MG63 (cell line): ENCODE measurements at places on chromosomes 1 and 21.

DNA sequence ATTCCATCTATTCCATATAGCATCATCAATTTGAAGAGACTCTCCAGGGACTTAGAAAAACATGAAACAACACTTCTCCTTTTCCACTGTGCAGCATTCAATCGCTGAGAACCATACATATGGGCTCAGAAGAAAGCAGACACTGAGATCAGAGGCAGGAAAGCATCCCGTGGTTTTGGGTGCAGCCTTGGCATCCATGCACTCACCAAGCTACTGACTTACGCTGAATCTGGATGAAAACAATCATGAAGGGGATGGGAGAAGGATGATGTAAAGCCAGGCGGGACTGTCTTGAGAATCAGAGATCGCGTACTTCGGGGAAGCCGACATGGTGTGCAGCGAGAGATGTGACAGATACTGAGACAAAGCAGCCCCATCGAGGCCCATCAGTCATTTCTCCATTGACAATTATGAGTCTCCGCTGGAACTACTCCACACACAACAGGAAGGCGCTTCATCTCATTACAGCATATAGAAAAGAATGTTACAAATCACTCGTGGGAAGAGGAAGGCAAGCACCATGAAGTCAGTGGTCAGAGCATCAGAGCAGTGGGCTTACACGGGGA, 2.3 kb upstream of the TIAM1 start:
- DNase-seq: no peak

DNA sequence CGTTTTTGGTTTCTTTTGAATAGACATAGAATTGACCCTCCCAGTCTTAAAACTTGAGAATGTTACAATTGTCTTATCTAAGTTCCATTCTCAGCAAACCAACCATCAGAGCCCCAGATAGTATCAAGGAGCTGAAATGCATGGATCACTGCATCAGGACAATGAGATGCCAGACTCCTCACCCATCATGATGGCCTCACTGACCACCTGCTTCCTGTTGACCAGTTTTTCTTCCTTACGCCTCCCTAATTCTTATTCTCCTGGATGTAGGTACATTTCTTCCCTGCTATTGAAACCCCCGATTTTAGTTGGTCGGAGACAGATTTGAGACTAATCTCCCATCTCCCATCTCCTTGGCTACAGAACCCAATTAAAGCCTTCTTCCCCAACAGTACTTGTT, 17.7 kb downstream of the MATN1 start:
- DNase-seq: no peak

GRCh38 chr21:38841472-38841871, 35.7 kb downstream of the ETS2 start:
- DNase-seq: peak; percentile 16

DNA sequence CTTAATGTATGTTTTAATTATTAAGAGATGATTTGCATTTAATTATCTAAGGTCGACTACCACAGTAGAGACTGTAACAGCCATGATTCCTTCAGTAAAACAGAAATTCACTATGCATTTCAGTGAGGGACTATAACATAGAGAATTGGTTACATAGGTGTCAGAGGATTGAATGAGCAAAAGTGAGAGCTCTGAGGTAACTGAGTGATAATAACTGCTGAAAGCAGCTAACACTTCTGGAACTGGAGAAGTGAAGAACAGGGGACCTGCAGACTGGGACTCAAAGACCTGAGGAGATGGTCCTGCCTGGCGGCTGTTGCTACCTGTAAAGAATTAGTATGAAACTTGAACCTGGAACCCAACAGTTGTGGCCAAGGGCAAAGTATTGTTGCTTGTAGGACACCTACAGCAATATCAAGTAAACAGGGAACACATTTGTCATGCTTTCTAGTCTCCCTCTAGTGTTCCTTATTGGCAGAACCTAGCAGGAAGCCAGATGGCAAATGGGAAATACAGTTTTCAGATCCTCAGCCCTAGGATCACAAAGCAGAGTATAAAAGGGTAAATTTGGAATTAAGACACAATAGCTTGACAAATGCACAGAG, 110.6 kb downstream of the HS2ST1 start:
- no peak for DNase-seq

- no peak for DNase-seq
Measured at GRCh38 chr1:204612326-204612725, 73.2 kb downstream of the LRRN2 start.

DNA sequence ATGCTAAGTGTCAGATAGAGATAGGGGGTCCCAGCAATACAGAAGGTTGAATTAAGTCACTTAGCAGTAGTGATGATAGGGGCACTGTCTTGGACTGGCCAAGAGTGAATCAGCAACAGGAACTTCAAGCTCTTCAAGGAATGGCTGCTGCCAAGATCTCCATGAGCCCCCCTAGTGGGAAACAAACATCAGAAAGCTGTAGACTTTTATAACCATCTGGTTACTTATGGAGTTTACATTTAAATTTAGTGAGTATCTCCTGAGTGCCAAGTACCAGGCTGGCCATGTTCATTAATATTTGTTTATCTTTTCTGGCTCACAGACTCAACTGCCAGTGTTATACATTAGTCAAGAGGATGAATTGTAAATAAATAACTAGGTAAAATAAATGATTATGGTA, 327.3 kb downstream of the TTLL7 start:
- peak; percentile 82 for DNase-seq

GRCh38 chr1:237108297-237109040, 66.5 kb downstream of the RYR2 start:
- DNase-seq: no peak

DNA sequence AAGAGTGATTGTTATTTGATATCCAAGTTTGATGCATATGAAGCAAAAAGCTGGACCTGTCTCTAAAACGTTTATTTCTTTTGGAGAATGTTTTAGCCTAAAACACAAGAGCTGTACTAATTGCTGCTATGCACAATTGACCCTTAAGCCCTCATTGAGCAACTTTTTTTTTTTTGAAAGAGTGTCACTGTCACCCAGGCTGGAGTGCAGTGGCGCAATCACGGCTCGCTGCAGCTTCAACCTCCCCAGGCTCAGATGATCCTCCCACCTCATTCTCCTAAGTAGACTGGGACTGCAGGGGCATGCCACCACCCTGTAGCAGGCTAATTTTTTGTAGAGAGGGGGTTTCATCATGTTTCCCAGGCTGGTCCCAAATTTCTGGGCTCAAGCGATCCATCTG, 129.1 kb downstream of the PIK3R3 start:
- DNase-seq: no peak

GRCh38 chr1:222914861-222915632, 100.2 kb downstream of the DISP1 start:
- no peak for DNase-seq

DNA sequence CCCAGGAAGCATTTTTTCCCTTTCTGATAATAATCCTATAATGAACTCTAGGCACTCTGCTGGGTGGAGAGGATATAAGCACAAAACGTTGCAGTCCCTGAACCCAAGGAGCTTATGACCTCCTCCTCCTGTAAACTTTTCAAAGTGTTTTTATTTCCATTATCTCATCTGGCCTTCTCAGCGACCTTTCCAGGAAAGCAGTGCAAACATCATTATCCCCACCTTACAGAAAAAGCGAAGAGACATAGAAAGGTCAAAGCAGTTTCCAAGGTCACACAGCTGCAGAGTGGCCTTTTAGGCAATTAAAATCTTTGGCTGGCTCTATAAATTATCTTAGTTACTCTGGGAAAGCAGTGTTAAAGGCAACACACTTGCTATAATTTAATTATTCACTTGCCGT, 63.8 kb downstream of the OLFML3 start:
- no peak for DNase-seq

DNA sequence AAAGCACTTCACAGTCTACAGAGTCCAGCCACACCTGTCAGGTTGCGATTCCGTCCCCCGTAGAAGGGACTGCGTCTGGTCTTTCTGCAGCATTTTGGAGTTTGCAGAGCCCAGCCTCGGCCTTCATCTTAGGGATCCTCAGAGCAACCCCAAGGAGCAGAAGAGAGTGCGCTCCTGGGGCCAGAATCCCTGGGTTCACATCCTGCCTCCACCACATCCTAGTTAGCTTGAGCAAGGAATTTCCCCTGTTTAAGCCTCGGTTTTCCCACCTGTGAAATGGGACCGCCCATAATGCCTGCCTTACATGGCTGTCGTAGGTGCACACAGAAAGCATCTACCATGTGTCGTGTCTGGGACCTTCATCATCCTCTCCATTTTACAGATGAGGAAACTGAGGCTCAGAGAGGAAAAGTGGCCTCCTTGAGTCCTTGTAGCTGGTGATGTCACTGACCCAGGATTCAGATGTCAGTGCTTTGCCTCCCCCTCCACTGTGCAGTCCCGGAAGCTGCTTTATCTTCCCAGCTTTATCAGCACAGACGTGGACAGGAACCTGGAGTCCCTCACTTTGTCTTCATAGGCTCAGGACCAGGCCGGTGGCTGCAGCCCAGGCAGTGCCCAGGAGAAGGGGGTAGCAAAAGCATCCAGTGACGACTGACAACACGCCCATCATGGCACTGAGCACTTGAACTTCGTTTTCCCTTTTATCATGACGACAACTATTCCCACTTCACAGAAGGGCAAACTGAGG, 438.5 kb downstream of the MATN1 start:
- no peak for DNase-seq

DNA sequence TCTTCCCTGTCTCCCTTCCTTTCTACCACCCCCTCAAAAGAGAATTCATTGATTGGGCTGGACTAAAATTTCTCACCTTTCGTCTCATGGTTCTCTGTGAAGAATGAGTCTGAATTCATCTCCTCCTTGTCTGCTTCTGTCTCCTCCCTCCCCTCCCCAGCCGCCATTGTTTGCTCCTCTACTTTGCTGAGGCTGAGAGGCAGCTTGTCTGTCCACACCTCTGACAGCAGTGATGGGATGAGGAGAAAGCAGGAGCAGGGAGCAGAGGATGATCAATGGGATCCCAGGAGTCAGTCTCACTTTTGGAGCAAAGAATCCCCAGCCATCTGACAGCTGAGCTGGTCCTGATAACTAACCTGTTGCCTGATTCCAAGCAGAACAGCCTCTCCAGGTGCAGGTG, 2.5 kb downstream of the ILDR2 start:
- no peak for DNase-seq

- peak; percentile 68 for DNase-seq
Measured at GRCh38 chr1:59393211-59394180, 96.6 kb downstream of the FGGY start.

- peak; percentile 89 for DNase-seq
Measured at GRCh38 chr1:210328746-210329503, at the start of gene HHAT. TSS of gene HHAT (plus strand) at chr1:210328902. CDS start at chr1:210348976, 20,074 bp downstream.

DNA sequence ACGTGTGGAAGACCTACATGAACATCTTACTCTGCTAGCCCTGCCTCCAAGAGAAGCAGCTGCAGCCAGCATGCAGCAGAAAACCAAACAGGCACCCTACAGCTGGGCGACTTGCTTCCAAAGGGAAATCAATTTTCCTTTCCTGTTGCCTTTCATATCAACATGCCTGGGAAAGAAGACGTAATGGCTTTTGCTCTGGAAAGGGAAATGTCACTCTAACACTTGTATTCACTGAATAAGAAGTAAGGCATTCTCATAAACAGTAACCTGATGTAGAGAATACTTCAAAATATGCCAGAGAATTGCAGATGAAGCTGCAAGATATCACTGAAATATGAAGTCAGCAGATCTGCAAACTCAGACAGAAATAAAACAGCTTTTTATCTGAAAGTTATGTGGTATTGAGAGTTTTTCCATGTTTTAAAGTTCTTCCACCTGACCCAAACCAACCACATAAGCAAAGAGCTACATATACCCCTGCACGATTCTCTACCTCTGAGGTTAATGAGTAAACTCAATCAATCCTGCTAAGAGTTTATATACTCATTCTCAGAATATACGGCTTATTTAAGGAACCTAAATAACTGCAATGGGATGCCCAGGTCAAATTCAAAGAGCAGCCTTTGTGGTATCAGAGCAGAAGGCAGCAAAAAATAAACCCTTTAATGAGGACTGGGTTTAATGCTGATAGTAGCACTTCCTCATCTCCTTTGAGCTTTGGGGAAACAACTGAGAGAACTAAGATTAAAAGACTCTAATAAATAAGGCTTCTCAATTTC, 150.9 kb downstream of the RERE start:
- DNase-seq: no peak

- DNase-seq: no peak
Measured at GRCh38 chr1:110436635-110437034, 14.3 kb upstream of the PROK1 start.

DNA sequence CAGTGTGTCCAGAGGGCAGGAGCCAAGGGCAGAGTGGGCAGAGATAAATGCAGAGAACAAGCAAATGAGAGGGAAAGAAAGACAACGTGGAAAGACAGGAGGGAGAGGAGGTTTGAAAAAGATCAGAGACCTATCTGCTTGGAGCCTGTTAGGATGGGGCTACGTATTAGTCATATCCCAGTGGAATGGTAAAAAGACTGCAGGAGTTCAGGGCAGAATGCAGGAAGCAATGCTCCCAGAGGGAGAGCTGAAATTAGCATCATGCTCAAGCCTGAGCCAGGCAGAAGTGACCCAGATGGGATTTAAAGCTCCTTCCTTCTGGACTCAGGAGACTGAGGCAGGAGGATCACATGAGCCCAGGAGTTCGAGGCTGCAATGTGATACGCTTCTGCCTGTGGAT, 261.3 kb upstream of the CHRM3 start:
- DNase-seq: peak; percentile 6

- DNase-seq: no peak
Measured at GRCh38 chr1:175669569-175669968, 73.8 kb downstream of the TNR start.

- DNase-seq: no peak
Measured at GRCh38 chr1:228343191-228343661, 63.4 kb downstream of the TRIM11 start.

DNA sequence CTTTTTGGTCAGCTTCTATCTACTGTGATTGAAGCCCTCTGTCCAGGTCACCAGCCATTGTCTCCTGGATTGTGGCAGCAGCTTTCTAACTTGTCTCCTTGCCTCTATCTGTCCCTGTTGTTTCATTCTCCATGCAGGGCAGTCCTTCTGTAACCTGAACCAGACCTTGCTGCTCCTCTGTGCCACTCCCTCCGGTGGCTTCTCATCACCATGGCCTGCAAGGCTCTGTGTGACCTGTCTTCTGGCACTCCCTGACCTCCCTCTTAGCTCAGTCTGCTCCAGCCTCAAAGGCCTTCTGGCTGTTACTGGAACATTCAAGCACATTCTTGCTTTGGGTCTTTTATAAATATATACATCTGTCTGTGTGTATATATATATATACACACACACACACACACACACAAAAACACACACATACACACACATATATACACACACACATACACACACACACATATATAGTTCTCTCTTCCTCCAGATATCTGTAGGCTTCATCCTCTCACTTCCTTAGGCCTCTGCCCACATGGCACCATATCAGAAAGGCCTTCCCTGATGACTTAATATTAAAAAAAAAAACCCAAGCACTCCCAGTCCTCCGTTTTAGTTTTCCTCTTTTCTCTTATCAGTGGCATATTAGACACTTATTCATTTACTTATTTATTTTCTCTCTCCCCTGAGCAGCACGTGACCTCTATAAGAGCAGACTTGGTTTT, 21.2 kb upstream of the JUN start:
- no peak for DNase-seq

GRCh38 chr1:233520261-233521191, 93.4 kb upstream of the KCNK1 start:
- peak; percentile 85 for DNase-seq

GRCh38 chr1:11187494-11187893, 1.7 kb upstream of the ANGPTL7 start:
- DNase-seq: no peak
